ENCODE measurements at places on chromosomes 1 and 21.

DNA sequence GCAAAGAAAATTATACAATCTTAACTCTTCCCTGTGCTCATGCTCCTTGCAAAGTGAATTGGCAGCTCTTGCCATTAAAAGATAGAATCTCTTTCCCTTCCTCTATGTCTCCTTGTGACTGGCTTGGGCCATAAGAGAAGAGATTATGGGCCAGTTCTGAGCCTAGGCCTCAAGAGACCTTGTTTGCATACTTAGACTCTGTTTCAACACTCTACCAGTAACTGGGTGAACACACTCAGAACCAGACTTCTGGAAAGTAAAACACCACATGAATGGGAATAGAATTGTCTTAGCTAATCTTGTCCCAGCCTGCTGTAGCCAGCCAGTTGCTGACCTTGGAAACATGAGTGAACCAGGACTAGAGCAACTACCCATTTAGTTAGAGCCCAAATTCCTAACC, 15.3 kb upstream of the OR6K3 start:
- DNase-seq = no peak

GRCh38 chr1:94961582-94961981, 34.7 kb upstream of the CNN3 start:
- no peak for DNase-seq

DNA sequence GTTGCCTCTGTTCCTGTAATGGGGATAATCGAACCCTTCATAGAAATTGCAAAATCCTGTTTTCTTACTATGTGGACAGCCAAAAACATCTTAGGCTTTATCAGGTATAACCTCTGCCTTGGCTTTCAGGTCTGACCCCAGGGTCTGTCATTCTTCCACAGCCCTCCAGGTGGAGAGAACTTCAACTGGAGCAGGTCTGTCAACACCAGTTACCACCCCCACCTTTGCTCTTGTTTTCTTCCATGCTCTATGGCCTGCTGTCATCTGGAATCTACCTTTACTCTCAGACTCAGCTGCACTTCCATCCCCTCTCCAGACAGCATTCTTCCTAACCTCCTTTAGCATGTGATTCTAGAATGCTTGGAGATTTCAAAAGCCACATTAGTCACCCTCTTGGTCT, 10.4 kb upstream of the GJA9 start:
- DNase-seq = no peak

GRCh38 chr1:11731691-11732283, 4.1 kb upstream of the AGTRAP start:
- no peak for DNase-seq

- DNase-seq = no peak
Measured at GRCh38 chr1:238961790-238962189, 424.6 kb upstream of the CHRM3 start.

DNA sequence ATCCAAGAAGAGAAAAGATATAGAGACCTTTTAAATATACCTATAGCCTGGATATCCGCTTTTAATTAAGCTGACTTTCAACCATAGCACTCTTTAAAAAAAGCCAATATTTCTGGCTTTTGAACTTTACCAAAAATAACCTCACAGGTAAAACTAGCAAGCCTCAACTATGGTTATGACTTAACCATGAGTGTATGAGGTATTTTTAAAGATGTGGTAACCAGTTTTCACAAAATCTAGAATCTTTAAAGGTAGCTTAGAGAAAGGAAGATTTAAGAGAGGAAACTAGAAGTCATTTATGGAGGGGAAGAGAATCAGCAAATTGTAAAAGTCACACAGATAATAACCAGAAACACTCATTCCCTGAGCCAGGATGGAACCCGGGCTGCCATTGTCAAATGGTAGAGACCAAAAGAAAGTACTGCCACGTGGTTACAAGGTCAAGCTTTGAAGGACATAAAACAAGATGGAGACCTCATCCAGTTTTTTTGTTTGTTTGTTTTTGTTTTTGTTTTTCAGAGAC, 288.4 kb upstream of the RGS18 start:
- no peak for DNase-seq

DNA sequence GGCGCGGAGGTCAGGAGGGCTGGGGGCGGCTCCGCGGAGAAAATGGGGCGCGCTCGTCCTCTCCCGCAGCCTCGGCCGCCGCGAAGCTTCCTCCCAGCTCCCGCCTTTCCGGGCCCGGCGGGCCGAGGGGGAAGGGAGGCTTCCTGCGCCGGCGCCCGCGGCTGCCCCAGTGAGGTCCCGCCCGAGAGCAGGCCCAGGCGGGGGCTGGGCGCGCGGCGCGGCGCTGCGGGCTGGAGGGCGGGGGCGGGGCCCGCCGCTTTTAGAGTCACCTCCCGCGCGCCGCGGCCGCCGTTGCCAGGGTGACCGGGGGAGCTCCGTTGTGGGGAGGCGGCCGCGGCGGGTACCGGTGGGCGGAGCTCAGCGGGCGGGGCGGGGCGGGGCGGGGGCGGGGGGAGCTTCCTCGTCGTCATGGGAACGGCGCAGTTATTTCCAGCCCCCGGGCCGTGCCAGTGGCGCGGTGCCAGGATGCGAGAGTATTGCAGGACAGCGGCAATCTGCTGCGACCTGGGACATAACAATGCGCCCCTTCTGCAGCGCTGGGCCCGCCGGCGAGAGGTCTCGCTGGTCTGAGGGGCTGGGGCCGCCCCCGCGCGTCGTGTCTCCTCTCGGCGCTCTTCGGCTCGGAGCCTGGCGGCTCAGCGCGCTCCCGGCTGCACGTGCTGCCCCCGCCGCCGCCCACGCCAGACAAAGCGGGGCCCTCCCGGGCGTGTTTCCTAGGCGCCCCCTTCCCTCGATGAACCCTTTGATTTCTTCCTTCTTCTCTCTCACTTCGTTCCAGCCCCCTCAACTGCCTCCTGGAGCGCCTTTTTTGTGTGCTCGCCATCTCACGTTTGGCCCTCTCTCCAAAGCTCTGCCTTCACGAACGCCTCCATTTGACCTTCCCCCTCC, 16.9 kb downstream of the IER5 start:
- DNase-seq = peak; percentile 88

GRCh38 chr1:226287587-226287986, 21.4 kb downstream of the LIN9 start:
- no peak for DNase-seq
